Mesothelial cell of epicardium (in vitro differentiated cells): ENCODE measurements at places on chromosomes 16 and 17.

GRCh38 chr17:42774066-42774745 is 957 bp downstream of the VPS25 start:
- no peak for DNase-seq
- H3K36me3 ChIP-seq, result peaks cover 10% of the 10 kb centered on the region
- peaks cover 12% of the 10 kb centered on the region for H3K4me1 ChIP-seq
- H3K4me3 ChIP-seq, result peak overlapping the region; percentile 99

DNA sequence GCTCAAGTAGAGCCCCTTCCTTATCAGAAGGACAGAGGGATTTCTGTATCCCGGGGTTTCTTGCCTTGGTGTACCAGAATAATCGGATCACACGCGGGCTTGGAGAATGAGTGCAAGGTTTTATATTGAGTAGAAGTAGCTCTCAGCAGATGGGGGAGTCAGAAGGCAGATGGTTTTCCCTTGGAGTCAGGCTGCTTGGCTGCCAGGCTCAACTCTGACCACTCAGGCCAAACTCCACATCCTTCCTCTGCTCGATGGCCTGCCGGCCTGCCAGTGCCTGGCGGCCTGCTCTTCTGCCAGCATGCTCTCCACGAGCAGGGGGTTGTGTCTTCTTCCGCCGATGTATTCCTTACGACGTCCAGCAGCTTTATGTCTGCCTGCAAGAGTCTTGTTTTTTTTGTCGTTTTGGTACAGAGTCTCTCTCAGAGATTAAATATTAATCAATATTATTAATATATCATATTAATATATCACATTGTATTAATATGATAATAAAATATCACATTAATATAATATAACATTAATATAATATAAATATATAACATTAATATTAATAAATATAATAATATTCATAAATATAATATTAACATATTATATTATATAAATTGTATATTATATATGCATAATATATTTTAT is 229.2 kb upstream of the WSCD1 start:
- no peak for DNase-seq
- H3K4me3 ChIP-seq, result no peak overlapping the region
- H3K27ac ChIP-seq, result no peak overlapping the region

GRCh38 chr17:64950871-64951270 is 31.6 kb upstream of the LRRC37A3 start:
- no peak overlapping the region for H3K4me3 ChIP-seq
- no peaks in the 10 kb centered on the region for H3K4me1 ChIP-seq
- H3K27ac ChIP-seq, result no peak overlapping the region
- DNase-seq, result no peak

GRCh38 chr16:64540434-64540833 is 581.4 kb downstream of the CDH11 start:
- no peaks in the 10 kb centered on the region for H3K27me3 ChIP-seq
- H3K36me3 ChIP-seq, result no peaks in the 10 kb centered on the region
- no peak overlapping the region for H3K4me3 ChIP-seq
- DNase-seq, result no peak

- H3K4me3 ChIP-seq, result no peak overlapping the region
- no peak overlapping the region for H3K27ac ChIP-seq
- peaks cover 4% of the 10 kb centered on the region for H3K4me1 ChIP-seq
- DNase-seq, result no peak
Observed at GRCh38 chr16:10964891-10965326, 20.5 kb downstream of the CLEC16A start.

DNA sequence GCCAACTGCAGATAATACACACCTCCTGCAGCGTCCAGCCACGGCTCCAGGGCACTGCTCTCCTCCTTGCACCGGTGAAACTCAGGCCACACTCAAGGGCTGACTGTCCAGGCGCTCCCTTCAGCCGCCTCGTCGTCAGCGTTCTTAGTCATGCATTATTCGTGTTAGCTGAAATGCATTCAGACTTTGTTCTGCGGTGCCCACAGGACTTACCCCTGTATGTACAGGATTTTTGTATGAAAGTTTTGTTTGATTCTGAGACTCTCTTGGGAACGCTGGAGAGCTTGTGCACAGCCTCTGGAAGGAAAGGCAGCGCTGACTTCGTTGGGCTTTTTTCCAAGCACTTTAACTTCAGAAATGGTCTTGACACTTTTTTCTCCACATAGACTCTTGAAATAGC is 22.1 kb downstream of the CIBAR2 start:
- no peak for DNase-seq
- H3K4me3 ChIP-seq, result no peak overlapping the region
- H3K4me1 ChIP-seq, result peaks cover 19% of the 10 kb centered on the region
- H3K36me3 ChIP-seq, result no peaks in the 10 kb centered on the region
- peak overlapping the region; percentile 43 for H3K27ac ChIP-seq

- no peak for DNase-seq
- H3K27me3 ChIP-seq, result peaks cover 72% of the 10 kb centered on the region
- H3K36me3 ChIP-seq, result peaks cover 1% of the 10 kb centered on the region
- H3K4me1 ChIP-seq, result no peaks in the 10 kb centered on the region
Observed at GRCh38 chr16:14337303-14338191, 266.4 kb downstream of the MRTFB start.

DNA sequence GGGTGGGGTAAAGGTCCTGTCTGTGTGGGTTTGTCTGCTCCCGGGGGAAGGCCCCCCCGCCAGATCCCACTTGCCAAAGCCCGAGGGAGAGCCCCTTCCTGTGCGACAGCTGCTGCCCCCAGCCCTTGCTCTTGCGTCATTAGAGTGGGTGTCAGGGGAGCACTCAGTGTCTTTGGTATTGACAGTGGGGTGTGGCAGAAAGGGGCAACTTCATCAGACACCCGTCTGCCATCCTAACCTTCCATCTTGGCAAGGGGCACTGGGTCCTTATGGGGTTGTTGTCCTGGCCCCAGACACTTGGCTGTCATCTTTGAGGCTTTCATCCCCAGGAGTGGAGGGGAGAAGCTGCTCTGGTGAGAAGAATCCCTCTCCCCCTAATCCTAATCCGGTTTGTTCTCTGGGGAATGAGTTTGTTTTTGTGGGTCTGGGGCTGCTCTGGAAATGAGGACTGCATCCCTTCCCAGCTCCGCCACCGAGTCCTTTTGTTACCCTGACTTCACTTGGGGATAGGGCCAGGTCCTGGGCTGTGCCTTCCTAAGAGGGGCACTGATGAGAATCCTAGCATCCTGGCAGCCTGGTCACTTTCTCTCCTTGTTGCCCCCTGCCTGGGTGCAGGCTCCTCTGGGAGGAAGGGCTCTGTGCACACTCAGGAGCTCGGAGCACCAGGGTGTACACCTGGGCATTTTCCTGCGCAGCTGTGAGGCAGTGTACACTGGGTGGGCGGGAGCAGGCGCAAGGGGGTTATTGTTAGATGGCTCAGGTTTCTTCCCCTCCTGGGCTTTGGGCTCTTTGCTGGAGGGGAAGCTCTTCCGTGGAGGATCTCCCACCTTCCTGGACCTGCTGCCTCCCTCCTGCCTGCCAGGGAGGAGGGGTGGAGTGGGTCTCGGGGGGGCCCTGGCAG is 21.1 kb downstream of the GJD3 start:
- peak overlapping the region; percentile 94 for H3K27ac ChIP-seq
- peaks cover 70% of the 10 kb centered on the region for H3K4me1 ChIP-seq
- H3K27me3 ChIP-seq, result no peaks in the 10 kb centered on the region

GRCh38 chr16:57640612-57641011 is 12.2 kb downstream of the ADGRG1 start:
- H3K4me3 ChIP-seq, result no peak overlapping the region
- peaks cover 26% of the 10 kb centered on the region for H3K4me1 ChIP-seq
- no peaks in the 10 kb centered on the region for H3K27me3 ChIP-seq
- H3K27ac ChIP-seq, result no peak overlapping the region

- H3K27me3 ChIP-seq, result peaks cover 15% of the 10 kb centered on the region
- peaks cover 10% of the 10 kb centered on the region for H3K4me1 ChIP-seq
- H3K4me3 ChIP-seq, result no peak overlapping the region
- no peaks in the 10 kb centered on the region for H3K36me3 ChIP-seq
Observed at GRCh38 chr16:51996516-51996915, 550.4 kb downstream of the TOX3 start.

GRCh38 chr17:41421116-41421515 is 3.3 kb downstream of the KRT37 start:
- no peak for DNase-seq
- H3K4me3 ChIP-seq, result no peak overlapping the region
- no peaks in the 10 kb centered on the region for H3K36me3 ChIP-seq
- H3K27me3 ChIP-seq, result no peaks in the 10 kb centered on the region

GRCh38 chr16:7398536-7398935 is 65.9 kb downstream of the RBFOX1 start:
- H3K4me3 ChIP-seq, result no peak overlapping the region
- DNase-seq, result no peak
- H3K4me1 ChIP-seq, result peaks cover 8% of the 10 kb centered on the region
- H3K27me3 ChIP-seq, result peaks cover 6% of the 10 kb centered on the region

DNA sequence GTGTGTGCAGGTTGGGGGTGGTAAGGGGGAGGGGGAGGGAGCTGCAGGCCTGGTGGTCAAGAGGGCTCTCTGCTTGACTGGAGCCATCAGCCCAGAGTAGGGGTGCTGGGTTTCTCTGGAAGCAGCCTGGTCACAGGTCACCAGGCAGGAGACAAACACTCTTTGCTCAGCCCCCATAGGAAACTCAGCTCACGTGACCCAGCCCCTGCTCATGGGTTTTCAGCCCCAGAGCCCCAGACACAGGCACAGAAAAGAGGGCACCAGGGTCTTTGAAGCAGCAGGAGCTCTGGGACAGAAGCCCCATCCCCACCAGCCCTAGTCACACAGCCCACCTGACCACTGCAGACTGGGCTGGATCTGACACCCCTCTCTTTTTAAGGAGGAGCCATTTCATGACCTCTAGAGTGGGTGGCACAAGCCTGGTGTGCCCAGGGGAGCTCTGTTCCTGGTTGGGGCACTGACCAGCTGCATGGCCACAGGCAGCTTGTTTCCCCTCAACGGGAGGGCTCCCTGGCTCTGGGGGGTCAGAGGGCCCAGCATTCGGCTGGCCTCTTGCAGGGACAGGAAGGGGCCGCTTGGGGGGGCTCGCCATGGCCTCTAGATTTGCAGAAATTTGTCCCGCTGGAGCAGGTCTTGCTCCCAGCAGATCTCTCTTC is 13.8 kb upstream of the CD79B start:
- DNase-seq, result no peak
- no peak overlapping the region for H3K4me3 ChIP-seq
- H3K27ac ChIP-seq, result no peak overlapping the region
- H3K4me1 ChIP-seq, result peaks cover 2% of the 10 kb centered on the region
- H3K27me3 ChIP-seq, result peaks cover 4% of the 10 kb centered on the region

GRCh38 chr17:58570758-58571157 is 56.3 kb upstream of the MTMR4 start:
- no peak overlapping the region for H3K4me3 ChIP-seq
- peaks cover 5% of the 10 kb centered on the region for H3K4me1 ChIP-seq
- no peak overlapping the region for H3K27ac ChIP-seq
- H3K27me3 ChIP-seq, result peaks cover 4% of the 10 kb centered on the region
- no peak for DNase-seq
- no peaks in the 10 kb centered on the region for H3K36me3 ChIP-seq

GRCh38 chr17:63546308-63547082 is 3.8 kb upstream of the DCAF7 start:
- H3K4me1 ChIP-seq, result peaks cover 10% of the 10 kb centered on the region
- no peaks in the 10 kb centered on the region for H3K36me3 ChIP-seq
- H3K27me3 ChIP-seq, result no peaks in the 10 kb centered on the region
- H3K4me3 ChIP-seq, result no peak overlapping the region

DNA sequence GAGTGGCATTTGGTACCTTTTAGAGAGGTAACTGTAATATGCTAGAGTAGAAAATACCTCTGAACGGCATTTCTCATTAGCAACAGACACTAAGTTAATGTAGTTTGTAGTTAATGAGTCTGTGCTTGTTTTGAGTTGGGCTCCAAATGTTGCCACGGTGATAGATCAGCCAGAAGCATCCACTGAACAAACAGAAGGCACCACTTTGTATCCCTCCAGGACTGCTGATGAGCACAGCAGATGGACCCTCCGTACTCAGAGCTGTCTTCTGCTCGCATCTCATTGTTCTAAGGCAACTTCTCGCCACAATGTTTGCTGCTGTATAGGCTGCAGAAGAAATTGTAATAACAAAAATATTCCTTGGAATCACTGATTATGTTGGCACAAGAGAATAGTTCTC is 56.1 kb downstream of the TNRC6C start:
- no peak for DNase-seq
- H3K4me1 ChIP-seq, result no peaks in the 10 kb centered on the region
- no peaks in the 10 kb centered on the region for H3K36me3 ChIP-seq
- H3K4me3 ChIP-seq, result no peak overlapping the region

GRCh38 chr17:39485555-39485954 is 24.3 kb downstream of the CDK12 start:
- DNase-seq, result no peak
- peaks cover 12% of the 10 kb centered on the region for H3K36me3 ChIP-seq
